ENCODE measurements at places on chromosomes 6 and 20.

DNA sequence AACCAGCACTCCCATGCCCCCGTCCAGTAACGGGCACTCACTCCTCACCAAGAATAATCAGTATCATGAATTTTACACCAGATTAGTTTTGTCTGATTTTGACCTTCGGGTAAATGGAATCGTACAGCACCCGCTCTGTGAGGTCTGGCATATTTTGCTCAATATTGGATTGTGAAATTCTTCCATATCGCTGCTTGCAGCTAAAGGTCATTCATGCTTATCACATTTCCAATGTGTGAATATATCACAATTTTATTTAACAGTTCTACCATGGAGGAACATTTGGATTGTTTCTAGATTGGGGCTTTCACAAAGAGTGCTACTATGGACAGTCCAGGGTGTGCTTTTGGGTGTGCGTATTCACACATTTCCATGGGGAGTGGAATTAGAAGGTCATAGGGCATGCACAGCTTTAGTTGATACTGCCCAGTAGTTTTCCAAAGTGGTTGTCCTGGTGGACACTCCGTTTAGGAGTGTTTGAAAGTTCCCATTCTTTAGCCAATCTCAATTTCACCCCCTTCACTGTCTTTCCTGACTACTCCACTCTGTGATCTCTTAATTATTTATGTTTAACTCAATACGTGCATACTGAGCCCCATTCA, 86.6 kb downstream of the ISM1 start:
- DNase-seq, result no peak

GRCh38 chr6:44052419-44053023, 74.7 kb downstream of the MRPL14 start:
- DNase-seq, result no peak

- no peak for DNase-seq
Measured at GRCh38 chr20:48128436-48128835, 343.2 kb upstream of the SULF2 start.

DNA sequence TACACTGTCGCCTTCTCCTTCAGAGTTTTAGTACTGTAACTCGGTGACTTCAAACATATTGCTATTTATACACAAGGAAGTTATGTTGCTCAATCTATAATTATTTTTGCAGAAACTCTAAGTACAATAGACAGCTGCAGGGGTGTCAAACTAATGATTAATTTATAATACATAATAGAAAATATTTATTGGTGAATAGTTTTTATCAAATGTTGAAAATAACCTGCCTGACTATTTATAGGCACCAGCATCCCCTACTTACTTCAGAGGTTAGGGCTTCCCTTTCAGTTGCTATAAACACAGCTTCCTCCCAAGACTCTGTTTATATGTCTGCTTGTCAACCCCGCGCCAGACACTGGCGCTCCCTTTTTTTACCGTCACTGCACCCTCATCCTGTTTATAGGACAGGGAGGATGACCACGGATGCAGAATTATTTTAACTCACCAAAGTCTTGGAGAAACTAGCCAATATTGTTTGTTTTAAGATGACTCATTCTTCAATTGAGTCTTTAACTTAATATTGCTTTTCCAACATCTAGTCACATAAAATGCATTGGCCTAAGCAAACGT, 225.0 kb downstream of the ALDH8A1 start:
- no peak for DNase-seq

- no peak for DNase-seq
Measured at GRCh38 chr6:160355001-160355400, 6.8 kb downstream of the SLC22A3 start.

DNA sequence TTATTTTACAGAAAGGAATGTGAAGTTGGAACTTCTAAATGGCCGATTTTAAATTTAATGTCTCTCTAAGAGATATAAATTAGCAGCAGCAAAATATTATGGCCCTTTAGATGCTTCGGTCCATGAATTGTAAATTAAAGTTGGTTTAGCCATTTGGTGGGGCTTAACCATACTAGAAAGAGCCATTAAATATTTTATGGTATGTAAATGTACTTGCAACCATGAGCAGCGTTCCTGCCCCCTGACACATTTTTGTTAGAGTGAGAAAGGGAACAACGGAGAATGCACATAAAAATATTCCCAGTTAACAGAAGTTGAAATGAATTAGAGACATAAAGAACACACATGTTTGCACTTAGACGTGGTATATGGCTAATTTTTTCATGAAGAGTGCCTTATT, 237.9 kb downstream of the MYLK4 start:
- DNase-seq, result no peak

DNA sequence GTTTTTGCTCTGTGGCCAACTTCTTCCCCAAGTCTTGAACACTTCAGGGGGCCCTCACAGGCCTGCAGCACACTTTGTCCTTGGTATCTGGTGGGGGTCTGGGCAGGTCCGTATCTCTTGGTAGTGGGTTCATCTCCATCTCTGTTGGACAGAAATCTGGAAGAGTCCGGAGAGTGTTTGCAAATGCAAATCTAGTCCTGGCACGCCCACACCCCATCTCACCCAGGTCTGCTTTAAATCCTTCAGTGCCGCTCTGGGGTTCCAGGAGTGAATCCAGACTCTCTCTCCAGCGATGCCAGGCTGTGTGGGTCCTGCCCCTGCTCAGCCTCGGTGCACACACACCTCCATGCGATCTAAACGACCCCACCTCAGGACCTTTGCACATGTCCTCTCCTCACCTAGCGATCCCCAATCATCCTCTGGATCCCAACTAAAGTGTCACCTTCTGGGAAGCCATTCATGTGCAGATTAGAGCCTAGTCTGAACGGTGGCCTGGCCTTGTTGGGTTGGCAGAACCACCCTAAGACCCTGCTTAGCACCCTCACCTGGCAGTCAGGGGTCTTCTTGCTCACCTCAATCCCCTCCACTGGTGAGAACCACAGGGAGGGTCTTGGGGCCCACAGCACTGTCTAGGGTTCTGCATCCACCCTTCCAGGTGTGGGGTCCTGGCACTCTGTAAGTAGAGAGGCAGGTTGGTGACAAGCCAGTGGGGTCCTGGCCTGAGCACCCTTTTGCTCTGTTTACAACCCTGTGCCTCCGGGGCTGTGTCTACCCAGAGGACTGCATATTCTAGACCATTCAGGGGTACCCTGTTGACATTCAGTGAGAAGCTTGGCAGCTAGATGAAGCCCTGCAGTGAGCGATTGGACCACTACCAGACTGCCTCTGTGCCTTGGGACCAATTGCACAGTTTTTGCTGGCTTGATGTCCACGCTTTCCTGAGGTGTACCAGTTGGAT, 100.8 kb downstream of the SYCP2 start:
- DNase-seq, result no peak

DNA sequence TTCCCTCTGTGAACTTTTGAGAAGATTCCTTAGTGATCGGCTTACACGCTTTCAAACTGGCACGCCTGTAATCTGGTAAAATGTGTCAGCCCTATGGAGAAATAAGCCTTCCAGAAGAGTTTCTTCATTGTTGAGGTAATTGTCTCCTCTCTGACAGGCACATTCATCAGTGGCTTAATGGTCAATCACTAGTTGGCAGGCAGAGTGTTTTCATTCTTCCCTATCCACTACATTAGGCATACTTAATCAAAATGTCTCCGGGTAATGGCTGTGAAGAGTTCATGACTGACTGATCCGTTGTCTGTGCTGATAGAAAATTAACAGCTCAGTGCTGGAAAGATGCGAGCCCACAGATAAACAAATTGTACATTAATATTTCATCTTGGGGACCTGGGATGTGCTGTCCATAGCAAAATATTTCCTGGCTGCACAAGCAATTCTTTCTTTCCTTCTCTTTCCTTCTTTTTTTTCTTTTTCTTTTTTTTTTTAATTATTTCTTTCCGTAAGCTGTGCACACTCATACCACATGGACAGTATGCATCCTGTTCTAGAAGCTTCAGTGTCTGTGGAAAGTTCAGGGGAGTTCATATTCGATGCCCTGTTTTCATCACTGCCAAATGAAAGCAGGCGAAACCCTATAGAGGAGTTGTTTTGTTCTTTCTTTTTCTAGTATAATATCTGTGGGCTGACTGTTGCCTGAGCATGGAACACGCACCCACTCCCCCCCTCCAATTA, 31.4 kb downstream of the TSHZ2 start:
- no peak for DNase-seq

DNA sequence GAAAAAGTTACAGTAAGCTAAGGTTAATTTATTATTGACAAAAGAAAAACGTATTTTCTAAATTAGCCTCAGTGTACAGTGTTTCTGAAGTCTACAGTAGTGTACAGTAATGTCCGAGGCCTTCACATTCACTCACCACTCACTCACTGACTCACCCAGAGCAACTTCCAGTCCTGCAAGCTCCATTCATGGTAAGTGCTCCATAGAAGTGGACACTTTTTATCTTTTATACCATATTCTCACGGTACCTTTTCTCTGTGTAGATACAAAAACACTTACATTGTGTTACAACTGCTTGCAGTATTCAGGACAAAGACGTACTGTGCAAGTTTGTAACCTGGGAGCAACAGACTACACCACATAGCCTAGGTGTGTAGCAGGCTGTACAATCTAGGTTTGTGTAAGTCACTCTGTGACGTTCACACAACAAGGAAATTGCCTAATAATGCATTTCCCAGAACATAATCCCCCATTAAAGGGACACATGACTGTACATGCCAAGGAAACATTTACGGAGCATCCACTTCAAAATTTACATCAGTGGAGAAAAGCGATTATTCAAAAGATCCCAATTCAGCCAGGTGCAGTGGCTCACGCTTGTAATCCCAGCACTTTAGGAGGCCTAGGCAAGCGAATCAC, 133.4 kb downstream of the BANF2 start:
- no peak for DNase-seq

DNA sequence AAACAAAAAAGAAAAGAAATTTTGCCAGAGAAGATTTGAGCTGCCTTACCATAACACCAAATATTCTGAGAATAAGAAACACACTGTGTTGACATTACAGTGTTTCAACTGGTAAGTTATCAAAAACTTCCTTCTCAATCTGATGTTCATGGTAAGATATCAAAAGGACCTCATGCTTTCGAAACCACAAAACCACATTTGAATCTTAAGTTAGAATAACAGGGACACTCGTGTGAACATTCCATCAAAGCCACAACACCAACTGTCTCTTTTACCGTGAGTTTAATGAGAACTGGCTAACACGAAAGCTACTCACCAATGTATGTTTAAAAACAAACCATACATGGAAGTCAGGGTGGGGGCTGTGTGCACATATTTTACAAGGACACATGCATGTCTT, 73.0 kb upstream of the OPRM1 start:
- DNase-seq, result no peak

GRCh38 chr6:43040542-43041257, 13.0 kb downstream of the CUL7 start:
- no peak for DNase-seq

- no peak for DNase-seq
Measured at GRCh38 chr20:62837790-62838127, 20.9 kb downstream of the COL9A3 start.

- DNase-seq, result no peak
Measured at GRCh38 chr20:1094751-1095150, 23.7 kb upstream of the PSMF1 start.

GRCh38 chr6:38353310-38354036, 286.3 kb downstream of the BTBD9 start:
- no peak for DNase-seq

GRCh38 chr6:3631186-3631585, 120.3 kb downstream of the PXDC1 start:
- no peak for DNase-seq

DNA sequence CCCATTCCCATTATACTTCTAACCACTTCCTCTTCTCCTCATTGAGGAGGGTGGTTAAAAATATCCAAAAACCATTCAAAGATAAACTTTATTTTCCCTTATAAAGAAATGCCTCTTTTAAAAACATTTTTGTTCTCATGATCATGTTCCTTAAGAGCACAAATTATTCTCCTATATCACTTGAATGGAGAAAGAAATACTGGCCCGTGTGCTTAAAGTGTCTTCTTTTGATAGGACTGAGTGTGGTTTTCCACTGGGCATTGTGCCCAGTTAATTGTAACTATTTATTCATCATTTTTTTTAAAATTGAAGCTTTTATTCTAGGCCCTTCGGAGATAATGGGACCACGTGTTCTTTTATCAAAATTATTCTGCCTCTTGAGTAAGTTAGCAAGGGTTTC, 871.5 kb downstream of the QKI start:
- DNase-seq, result no peak

DNA sequence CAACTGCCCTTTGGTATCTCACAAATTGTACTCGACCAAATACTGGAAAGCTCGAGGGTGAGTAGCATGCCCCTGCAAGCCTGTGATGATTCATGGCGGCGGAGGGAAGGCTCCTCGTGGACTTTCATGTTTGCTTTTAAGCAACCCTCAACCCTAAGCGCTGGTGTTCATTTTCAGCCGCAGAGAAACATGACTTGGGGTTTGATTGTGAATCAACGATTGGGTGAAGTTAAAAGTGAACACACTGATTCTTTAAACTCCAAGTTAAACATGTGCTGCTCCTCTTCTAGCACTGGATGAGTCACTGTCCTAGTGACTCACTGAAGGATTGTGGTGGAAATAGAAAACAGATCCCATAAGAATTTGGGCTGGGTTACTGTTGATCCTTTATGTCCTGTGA, 8.3 kb downstream of the CD109 start:
- no peak for DNase-seq

DNA sequence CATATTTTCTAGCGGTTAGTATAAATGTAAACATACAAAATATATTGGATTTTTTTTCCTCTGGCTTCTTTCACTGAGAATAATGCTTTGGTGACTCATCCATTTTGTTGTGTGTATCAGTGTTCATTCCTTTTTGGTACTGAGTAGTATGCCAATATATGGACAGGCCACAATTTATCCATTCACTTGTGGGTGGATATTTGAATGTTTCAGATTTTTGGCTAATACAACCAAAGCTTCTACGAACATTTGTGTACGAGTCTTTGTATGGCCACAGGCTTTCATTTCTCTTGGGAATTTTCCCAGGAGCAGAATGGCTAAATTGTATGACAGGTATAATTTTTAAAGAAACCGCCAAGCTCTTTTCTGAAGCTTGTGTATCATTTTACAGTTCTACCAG, 677.5 kb downstream of the HDGFL1 start:
- no peak for DNase-seq

DNA sequence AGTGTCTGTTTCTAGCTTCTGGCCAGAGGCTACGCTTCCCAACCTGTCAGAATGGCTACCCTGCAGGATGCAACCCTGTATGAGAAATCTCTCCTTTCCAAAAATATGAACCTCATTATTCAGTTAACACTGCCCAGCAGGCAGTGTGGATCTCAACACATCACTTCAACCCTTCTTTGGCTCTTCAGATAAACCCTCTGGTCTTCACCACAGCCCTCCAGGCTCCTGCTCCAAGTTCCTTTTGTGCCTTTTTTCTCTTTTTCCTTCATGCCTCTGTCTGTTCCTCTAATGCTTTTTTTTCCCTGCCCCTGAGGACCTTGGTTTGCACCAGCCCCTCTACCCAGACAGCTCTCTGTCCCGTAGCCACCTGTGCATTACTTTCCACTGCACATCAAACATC, 207.4 kb downstream of the MYLK4 start:
- no peak for DNase-seq

- no peak for DNase-seq
Measured at GRCh38 chr6:53487080-53487479, 57.8 kb downstream of the GCLC start.

All from stimulated activated CD4-positive, alpha-beta T cell treated with anti-CD3 and anti-CD28 coated beads, TNF-alpha, amount 100 ng/mL, for 48 hours (primary cell).